ENCODE measurements at places on chromosomes 1 and 21.

- no peaks in the 10 kb centered on the region for H3K4me1 ChIP-seq
- no peak overlapping the region for H3K27ac ChIP-seq
- H3K36me3 ChIP-seq, result no peaks in the 10 kb centered on the region
- H3K4me3 ChIP-seq, result no peak overlapping the region
- DNase-seq, result no peak
- H3K27me3 ChIP-seq, result no peaks in the 10 kb centered on the region
Measured at GRCh38 chr1:248756151-248756550, 592 bp upstream of the LYPD8 start.

DNA sequence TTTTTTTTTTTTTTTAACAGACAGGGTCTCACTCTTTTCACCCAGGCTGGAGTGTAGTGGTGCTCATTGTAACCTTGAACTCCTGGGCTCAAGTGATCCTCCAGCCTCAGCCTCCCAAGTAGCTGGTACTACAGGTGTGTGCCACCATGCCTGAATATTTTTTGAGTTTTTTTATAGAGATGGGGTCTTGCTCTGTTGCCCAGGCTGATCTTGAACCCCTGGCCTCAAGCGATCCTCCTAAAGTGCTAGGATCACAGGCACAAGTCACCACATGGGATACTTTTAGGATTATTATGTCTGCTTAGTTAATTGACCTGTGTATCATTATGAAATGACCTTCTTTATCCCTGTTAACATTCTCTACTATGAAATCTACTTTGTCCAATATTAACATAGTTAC lies 38.0 kb downstream of the RASSF5 start:
- no peaks in the 10 kb centered on the region for H3K27me3 ChIP-seq
- peaks cover 11% of the 10 kb centered on the region for H3K4me1 ChIP-seq
- no peak for DNase-seq
- H3K27ac ChIP-seq, result no peak overlapping the region
- no peaks in the 10 kb centered on the region for H3K36me3 ChIP-seq

- H3K4me3 ChIP-seq, result no peak overlapping the region
- no peak for DNase-seq
- H3K27ac ChIP-seq, result no peak overlapping the region
- no peaks in the 10 kb centered on the region for H3K4me1 ChIP-seq
Measured at GRCh38 chr1:43893006-43893405, 40.6 kb upstream of the ARTN start.

- no peak overlapping the region for H3K27ac ChIP-seq
- no peaks in the 10 kb centered on the region for H3K36me3 ChIP-seq
- no peaks in the 10 kb centered on the region for H3K27me3 ChIP-seq
Measured at GRCh38 chr1:162025541-162025940, 1.9 kb upstream of the OLFML2B start.

- H3K4me3 ChIP-seq, result no peak overlapping the region
- no peak for DNase-seq
- no peaks in the 10 kb centered on the region for H3K4me1 ChIP-seq
- H3K27me3 ChIP-seq, result no peaks in the 10 kb centered on the region
- no peaks in the 10 kb centered on the region for H3K36me3 ChIP-seq
- H3K27ac ChIP-seq, result no peak overlapping the region
Measured at GRCh38 chr1:174663358-174663757, 215.6 kb downstream of the GPR52 start.

- no peaks in the 10 kb centered on the region for H3K27me3 ChIP-seq
- peaks cover 5% of the 10 kb centered on the region for H3K4me1 ChIP-seq
- no peak overlapping the region for H3K4me3 ChIP-seq
- no peaks in the 10 kb centered on the region for H3K36me3 ChIP-seq
- no peak overlapping the region for H3K27ac ChIP-seq
Measured at GRCh38 chr21:38282921-38283320, 26.1 kb downstream of the KCNJ15 start.

- no peak for DNase-seq
- H3K4me3 ChIP-seq, result no peak overlapping the region
- no peak overlapping the region for H3K27ac ChIP-seq
- H3K4me1 ChIP-seq, result no peaks in the 10 kb centered on the region
- H3K27me3 ChIP-seq, result no peaks in the 10 kb centered on the region
Measured at GRCh38 chr1:70767377-70767776, 280.2 kb downstream of the PTGER3 start.

DNA sequence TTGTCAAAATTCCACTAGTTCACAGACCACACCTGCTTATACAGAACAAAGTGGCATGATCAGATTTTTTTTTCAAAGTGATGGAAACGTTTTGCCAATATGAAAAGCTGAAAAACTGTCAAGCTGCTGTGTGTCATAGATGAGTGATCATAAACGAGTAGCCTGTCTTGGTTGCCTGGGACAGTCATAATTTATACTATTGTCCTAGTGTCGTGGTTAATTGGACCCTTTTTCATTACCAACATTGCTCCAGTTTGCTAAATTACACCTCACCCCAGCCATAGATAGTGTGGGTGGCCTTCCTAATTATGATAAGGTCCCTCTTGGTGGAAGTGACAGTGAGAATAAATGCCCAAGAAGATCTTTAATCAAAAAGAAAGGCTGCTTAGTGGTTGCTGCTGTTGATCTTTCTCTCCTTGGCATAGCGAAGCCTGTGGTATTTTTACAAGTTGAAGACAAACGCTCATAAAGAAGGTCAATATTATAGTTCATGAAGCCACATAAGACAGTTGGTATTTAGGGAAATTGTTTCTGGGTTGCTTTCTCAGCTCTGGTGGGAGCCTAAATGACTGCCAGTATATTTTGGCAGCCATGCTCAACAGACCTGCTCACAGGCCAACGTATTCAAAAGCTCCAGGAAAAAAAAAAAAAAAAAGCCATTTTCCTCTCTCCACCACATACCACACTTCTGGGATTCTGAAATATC lies 478.1 kb downstream of the PLA2G4A start:
- no peaks in the 10 kb centered on the region for H3K36me3 ChIP-seq
- no peak overlapping the region for H3K4me3 ChIP-seq
- no peak overlapping the region for H3K27ac ChIP-seq
- no peaks in the 10 kb centered on the region for H3K27me3 ChIP-seq
- no peak for DNase-seq
- H3K4me1 ChIP-seq, result no peaks in the 10 kb centered on the region

DNA sequence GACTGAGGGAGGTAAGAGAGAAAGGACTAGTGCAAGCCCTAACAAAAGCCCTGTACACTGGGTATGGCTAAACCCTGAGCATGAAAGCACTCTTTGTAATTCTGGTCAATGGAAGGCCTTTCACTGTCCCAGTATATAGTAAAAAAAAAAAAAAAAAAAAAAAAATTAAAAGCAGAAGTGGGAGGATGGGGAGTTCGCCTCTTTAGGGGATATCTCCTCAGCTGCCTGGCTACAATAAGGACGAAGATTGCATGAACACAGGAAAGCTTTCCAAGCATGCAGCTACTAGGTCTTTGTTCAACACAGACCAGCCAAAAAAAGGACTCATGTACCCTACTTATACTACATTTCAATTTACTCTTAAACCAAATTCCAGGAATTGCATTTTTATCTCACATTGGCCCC lies 59.1 kb downstream of the EIF4G3 start:
- H3K36me3 ChIP-seq, result no peaks in the 10 kb centered on the region
- H3K4me1 ChIP-seq, result no peaks in the 10 kb centered on the region
- H3K27me3 ChIP-seq, result no peaks in the 10 kb centered on the region
- no peak overlapping the region for H3K4me3 ChIP-seq
- no peak for DNase-seq

GRCh38 chr21:17610911-17611310 lies 1.8 kb downstream of the BTG3 start:
- peaks cover 7% of the 10 kb centered on the region for H3K4me1 ChIP-seq
- no peaks in the 10 kb centered on the region for H3K27me3 ChIP-seq
- no peak for DNase-seq
- H3K4me3 ChIP-seq, result peak overlapping the region; percentile 82
